ENCODE measurements at places on chromosomes 5 and 9. TPM values are rescaled to one million over a fixed set of nuclear protein-coding genes. Genes with fewer than 3 reads are reported as not detected.
A peak's percentile ranks its signal among the peaks of the same experiment; 100 is the strongest.

DNA sequence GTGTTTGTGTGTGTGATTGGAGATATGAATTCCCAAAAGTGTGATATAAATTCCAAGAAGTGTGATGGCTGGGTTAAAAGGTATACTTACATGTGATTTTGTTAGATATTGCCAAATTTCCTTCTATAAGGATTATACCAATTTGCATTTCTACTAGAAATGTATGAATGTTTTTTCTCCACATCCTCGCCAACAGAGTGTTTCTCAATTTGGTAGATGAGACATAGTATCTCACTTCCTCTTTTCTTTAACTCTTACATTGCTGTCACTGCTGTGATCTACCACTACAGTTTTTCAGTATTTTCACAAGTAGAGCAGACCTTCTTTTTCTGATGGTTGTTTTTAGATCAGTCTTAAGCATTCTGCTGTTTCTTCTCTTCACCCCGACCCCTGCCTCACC lies 111.3 kb downstream of the FER start:
- H3K36me3 ChIP-seq = no peaks in the 10 kb centered on the region
- no peak overlapping the region for H3K4me3 ChIP-seq
- H3K27ac ChIP-seq = no peak overlapping the region

GRCh38 chr5:154273963-154274827 lies 83.7 kb downstream of the GALNT10 start:
- H3K27ac ChIP-seq = no peak overlapping the region
- H3K36me3 ChIP-seq = no peaks in the 10 kb centered on the region
- H3K4me3 ChIP-seq = no peak overlapping the region
- no peak for DNase-seq
- peaks cover 51% of the 10 kb centered on the region for H3K4me1 ChIP-seq
- H3K27me3 ChIP-seq = no peaks in the 10 kb centered on the region

DNA sequence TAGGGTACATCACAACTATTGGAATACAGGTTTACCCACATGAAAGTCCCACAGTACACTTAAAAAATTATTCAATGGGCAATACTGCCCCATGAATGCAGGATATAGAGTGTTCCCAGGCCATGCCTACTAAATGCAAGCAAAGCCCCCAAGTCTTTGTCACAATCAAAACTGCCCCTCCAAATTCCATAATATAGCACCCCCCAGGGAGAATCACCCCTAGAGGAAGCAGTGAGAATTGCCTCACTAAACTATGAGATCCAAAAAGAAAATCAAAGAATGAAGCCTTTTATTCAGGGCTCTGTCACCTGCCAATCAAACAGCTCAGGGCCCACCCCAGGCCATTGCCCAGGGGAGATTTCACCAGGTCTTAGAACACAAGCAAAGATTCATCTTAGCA lies 90.8 kb downstream of the ATPSCKMT start:
- no peaks in the 10 kb centered on the region for H3K27me3 ChIP-seq
- no peak for DNase-seq
- no peak overlapping the region for H3K4me3 ChIP-seq
- no peak overlapping the region for H3K27ac ChIP-seq
- H3K4me1 ChIP-seq = no peaks in the 10 kb centered on the region

GRCh38 chr9:136566901-136567300 lies 21.1 kb upstream of the NOTCH1 start:
- H3K27me3 ChIP-seq = no peaks in the 10 kb centered on the region
- DNase-seq = peak; percentile 71
- H3K4me1 ChIP-seq = peaks cover 12% of the 10 kb centered on the region
- H3K36me3 ChIP-seq = no peaks in the 10 kb centered on the region
- H3K27ac ChIP-seq = peak overlapping the region; percentile 79

GRCh38 chr9:134945509-134946275 lies 28.0 kb upstream of the FCN1 start:
- no peaks in the 10 kb centered on the region for H3K36me3 ChIP-seq
- H3K27ac ChIP-seq = no peak overlapping the region
- H3K4me1 ChIP-seq = peaks cover 10% of the 10 kb centered on the region
- H3K4me3 ChIP-seq = no peak overlapping the region
- DNase-seq = no peak

GRCh38 chr9:19281801-19282200 lies 51.3 kb downstream of the DENND4C start:
- no peak overlapping the region for H3K27ac ChIP-seq
- H3K4me1 ChIP-seq = peaks cover 17% of the 10 kb centered on the region
- no peak for DNase-seq
- no peaks in the 10 kb centered on the region for H3K36me3 ChIP-seq

Gene IFNW1
- total RNA-seq = not detected

DNA sequence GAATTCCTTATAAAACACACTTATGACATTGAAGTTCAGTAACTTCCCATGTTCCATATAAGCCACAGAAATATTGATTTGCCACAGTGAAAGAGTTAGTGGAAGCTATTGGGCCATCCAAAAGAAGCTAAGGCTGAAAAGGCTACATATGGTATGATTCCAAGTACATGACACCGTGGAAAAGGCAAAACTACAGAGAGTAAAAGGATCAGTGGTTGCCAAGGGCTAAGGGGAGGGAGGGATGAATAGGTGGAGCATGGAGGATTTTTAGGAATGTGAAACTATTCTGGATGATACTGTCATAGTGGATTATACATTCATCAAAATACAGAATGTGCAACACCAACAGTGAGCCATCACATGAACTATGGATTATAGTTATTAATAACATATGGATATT lies 109.7 kb downstream of the F2RL2 start:
- no peaks in the 10 kb centered on the region for H3K27me3 ChIP-seq
- peak overlapping the region; percentile 28 for H3K27ac ChIP-seq
- no peak overlapping the region for H3K4me3 ChIP-seq
- DNase-seq = no peak

Measured in adrenal gland (tissue), 19 donors.